CD4-positive, alpha-beta T cell treated with Interleukin-4 for 1 hour (primary cell): ENCODE measurements at places on chromosomes 13 and 19.

DNA sequence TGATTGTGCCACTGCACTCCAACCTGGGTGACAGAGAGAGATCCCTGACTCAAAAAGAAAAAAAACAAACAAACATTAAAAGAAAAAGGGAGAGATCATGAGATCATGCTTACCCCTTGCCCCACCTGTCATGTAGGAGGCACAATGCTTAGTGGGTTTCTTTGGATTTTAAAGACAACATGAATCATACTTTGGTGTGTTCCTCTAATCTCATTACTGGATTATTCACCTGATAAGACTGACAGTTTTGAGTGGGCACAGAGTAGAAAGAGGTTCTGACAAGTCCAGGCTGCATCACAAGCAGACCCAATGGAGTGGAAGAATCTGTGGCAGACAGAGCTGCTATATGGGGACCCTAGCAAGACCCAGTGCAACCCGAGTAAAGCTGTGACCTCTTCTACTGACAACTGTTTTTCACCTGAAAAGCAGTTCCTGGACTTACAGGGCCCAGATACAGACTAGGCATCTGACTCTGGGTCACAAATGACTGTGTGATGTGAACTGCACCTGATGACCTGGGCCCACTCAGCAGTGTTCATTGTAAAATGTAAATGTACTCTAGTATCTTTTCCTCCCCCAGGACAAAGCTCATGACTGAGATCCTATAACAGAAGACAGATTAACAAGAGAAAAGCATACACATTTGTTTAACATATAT is 28.9 kb upstream of the USP12 start:
- no peak for DNase-seq

DNA sequence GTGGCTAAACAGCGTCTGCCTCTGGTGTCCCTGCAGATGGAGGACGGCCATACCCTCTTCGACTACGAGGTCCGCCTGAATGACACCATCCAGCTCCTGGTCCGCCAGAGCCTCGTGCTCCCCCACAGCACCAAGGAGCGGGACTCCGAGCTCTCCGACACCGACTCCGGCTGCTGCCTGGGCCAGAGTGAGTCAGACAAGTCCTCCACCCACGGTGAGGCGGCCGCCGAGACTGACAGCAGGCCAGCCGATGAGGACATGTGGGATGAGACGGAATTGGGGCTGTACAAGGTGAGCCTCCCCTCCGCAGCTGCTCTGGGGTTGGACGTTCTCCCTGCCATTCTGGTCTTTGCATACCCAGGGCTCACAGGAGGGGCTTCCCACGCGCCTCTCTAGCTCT is 19.9 kb downstream of the UHRF1 start:
- no peak for DNase-seq

- no peak for DNase-seq
Measured at GRCh38 chr13:24135674-24136300, 24.7 kb upstream of the SPATA13 start.

- peak; percentile 26 for DNase-seq
Measured at GRCh38 chr19:35828692-35829301, 16.2 kb upstream of the PRODH2 start.

DNA sequence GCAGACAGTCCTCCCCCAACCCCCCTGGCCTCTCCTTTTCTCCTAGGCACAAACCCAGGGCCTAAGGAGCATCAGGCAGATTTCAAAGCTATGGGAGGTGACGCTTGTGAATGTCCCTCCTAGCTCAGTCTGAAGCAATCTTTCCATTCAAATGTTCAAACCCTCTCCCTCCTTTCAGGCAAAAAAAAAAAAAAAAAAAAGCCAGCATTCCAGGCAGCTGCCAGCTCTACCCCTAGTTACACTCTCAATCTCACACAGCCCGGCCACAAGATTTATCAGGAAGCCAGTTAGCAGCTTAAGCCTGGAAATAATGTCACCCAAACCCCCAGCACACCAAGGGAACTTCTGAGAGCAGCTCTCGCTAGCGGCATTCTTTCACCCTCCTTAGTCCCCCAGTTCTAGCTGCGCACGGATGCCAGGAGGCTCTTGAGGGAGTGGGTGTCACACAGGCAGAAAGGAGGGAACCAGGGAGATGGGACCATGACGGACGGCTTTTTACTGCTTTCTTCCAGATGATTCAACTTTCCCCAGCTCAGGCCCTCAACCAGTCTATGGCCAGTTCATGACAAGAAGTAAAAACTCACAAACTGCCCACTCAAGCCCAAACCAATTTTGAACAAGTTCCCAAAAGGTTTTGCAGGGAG is 6.3 kb downstream of the SH3GL1 start:
- DNase-seq = no peak

- no peak for DNase-seq
Measured at GRCh38 chr13:25707726-25708125, 336.0 kb downstream of the ATP8A2 start.

DNA sequence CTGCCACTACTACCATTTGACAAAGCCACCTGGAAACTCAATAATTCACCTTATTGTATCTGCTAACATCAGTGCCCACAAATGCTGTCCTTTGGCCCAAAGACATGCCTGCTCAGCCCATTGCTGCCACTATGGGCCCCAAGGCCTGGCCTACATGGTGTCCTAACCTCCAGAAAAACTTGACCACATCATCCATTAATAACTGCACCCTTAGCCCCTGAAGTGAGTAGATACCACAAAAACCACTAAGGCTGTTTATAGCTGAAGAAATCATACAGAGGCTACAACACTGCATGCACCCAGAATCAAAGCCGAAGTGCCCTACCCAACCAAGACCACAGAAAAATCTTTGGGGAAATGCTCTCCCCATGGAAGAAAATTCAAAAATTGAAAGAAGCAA is 932.8 kb upstream of the SLITRK6 start:
- DNase-seq = no peak

DNA sequence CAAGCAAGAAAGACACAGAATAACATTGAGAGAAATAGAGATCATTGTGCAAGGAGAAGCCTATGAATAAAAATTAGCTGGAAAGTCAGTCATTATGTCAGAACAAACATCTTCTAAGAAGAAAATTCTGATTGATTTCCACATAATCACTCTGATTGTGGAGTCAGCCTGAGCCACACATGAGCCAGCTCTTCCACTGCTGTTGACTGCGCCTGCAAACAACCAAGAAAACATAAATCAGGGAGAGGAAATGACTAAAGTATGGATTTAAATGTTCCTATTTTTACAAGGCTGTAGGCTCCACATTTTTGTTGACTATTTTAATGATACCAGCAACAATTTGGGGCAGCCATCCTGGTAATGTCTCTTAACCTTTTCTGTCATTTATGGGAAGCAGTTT is 962.3 kb downstream of the EFNB2 start:
- DNase-seq = no peak

- DNase-seq = no peak
Measured at GRCh38 chr19:34787059-34787824, 14.2 kb upstream of the ZNF599 start.

DNA sequence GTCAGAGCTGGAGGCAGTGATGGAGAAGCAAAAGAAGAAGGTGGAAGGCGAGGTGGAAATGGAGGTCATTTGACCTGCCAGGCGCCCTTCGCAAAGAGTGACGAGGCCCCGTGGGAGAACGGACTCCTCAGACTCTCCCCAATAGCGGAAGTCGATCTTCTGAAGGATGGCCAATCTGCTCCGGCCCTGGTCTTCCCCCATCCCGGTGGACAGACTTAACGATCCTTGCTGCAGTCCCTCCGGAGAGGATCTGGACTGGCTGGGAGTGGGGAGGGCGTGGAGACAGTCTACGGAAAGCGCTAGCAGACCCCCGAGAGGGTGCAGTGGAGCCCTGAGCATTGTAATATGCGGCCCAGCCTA is 11.9 kb downstream of the EPS8L1 start:
- no peak for DNase-seq

DNA sequence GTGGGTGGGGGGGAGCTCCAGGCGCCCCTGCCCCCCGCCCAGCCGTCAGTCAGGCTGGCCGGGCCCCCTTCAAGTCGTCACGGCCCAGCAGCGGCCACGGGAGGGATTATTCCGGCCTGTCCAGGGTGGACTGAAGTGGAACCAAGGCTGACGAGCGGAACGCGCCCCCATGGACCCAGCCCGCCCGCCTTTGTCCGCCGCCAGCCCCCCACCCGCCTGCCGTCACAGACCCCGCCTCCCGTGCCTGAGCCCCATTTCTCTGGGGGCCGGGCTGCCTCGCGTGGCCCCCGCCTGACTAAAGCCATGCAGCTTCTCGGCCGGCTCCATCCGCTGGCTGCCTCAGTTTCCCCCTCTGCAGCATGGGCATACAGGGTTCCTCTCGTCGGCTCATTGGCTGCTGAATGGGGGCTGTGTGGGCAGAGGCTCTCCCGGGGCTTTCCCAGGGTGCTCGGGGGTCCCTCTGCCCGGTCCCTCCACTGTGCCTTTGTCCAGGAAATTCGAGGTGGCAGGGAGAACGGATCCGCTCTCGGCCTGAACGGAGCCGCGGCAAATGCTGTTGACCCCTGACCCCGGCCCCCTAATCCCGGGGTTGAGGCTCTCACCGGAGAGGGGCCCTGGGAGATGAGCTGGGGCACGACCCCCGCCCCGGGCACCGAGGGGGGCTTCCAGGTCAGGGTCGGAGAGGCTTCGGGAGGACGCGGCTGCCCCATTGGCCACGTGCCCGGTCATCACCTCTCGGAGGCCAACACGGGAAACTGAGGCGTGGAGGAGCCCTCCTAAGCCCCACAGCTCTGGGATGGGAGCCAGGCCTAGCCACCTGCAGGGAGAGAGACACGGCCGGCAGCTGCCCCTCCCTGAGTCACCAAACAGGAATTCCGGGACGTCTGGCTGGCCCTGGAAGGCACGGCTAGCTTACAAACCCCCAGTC is 27.4 kb downstream of the EFNA2 start:
- no peak for DNase-seq

- DNase-seq = no peak
Measured at GRCh38 chr13:110183910-110184309, 123.0 kb downstream of the COL4A1 start.

- no peak for DNase-seq
Measured at GRCh38 chr13:64793131-64793530, 2437.0 kb downstream of the PCDH9 start.

DNA sequence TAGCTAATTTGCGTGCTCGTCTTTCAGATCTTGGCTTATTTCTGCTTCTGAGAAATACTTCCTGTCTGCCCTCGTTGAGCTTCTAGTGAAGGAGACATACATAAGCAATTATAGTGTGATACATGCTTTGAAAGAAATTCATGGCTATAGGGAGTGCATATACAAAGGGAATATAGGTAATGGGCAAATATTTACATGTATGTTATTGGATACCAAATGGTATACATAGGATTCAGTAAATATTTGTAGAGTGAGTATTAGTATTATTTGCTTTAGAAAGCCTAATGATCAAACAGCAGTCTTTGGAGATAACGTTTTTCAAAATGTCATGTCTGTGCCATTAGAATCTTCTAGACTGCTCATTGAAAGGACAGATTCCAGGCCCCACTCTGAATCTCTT is 5.2 kb downstream of the BRCA2 start:
- no peak for DNase-seq

DNA sequence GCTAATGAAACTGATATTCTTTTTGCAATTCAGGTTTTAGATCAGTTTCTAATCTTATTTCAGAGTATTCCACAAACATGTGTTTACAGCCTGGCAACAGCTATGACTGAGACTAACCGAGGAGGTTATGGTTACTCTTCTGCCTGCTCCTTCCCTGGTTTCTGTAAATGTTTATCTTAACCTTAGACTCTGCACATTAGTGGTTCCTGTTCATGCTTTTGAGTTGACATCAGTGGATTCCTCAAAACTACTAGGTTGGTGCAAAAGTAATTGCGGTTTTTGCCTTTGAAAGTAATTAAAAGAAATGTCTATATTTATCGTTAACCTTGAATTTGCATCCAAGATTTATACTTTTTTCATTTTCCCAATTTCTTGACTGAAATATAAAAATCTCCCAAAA is 237.0 kb upstream of the TSHZ3 start:
- DNase-seq = no peak

- DNase-seq = no peak
Measured at GRCh38 chr13:44266305-44266704, 107.3 kb upstream of the SERP2 start.

GRCh38 chr13:39612023-39612637 is 9.1 kb upstream of the LHFPL6 start:
- peak; percentile 38 for DNase-seq

DNA sequence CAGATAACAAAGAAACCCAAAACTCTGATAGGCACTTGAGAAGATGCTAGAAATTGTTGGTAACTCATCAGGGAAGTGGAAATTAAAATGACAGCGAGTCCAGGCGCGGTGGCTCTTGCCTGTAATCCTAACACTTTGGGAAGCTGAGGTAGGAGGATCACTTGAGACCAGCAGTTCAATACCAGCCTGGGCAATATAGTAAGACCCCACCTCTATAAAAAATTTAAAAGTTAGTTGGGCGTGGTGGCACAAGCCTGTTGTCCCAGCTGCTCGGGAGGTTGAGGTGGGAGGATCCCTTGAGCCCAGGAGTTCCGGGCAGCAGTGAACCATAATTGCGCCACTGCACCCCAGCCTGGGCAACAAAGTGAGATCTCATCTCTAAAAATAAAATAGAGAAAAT is 2.6 kb upstream of the RYR1 start:
- DNase-seq = no peak

- no peak for DNase-seq
Measured at GRCh38 chr13:113283904-113284303, 13.1 kb upstream of the LAMP1 start.

DNA sequence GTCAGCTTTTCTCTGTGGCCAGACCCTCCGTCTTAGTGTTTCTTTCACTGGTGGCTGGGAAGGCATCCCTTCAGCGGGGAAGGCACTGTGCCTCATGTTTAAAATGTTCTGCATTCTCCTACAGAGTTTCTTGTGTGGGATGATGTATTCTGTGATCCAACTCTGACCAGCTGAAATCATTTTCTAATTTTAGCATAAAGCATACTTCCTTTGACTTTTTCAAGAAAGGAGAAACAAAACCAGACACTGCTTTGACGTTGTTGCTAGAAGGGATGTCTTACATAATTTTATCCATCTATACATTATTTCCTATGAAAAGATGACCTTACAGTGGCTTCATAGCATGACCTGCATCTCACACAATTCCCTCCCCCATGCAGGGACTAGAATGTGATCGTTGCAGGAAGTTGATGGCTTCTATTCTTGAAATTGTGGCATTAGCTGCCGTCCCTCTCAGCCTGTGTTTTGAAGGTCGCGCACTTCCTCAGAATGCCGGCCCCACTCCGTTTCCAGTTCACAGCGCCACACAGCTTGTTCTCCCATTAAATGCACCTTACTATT is 38.6 kb upstream of the TEX29 start:
- no peak for DNase-seq

- DNase-seq = no peak
Measured at GRCh38 chr13:42803563-42804204, 22.3 kb downstream of the FAM216B start.
